LoVo (cell line): ENCODE measurements at places on chromosomes 11 and 22.

GRCh38 chr22:34761111-34761510 lies 304.8 kb upstream of the ISX start:
- DNase-seq: no peak

DNA sequence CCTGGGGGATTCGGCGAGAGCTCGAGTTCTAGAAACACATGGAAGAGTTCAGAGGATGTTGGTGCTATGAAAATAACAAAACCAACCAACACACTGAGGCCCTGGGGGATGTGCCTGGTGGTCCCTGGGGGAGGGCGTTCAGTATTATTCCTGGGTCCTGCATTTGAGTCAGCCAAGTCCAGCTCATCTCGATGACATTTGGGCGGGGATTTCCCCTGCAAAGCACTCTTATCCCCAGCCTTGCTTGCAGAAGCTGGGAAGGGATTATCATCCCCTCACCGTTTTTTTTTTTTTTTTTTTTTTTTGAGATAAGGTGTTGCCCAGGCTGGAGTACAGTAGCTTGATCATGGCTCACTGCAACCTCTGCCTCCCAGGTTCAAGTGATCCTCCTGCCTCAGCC lies 2.1 kb upstream of the SMIM38 start:
- DNase-seq: no peak

DNA sequence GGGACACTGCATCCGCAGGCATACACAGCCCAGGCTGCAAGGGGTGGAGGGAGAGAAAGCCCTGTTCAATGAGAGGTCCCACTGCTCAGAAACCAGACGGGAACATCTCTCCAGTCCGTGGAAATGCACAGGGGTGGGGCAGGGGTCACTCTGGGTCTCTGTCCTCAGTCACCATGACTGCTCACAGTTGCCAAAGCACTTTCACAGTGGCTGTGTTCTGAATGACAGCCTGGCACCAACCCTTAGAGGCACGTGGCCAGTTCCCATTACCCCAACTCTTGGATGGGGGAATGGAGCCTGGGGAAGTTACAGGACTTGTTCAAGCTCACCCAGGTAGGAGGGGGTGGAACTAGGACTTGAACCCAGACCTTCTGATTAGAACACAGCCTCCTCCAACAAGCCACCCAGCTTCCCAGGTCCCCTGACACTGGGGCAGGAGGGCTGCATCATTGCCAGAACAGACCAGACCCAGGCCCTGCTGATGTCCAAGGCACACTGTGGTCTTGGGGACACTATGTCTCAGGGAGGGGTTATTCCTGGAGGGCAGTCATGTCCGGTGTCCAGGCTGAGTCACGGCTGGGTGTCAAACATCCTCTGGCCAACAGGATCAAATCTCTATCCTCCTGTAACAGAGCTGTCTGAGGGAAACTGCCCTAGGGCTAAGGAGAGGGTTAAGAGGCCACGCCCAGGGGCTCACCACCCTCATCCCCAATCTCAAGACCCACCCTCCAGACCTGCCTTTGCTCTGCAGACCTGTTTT lies 8.2 kb downstream of the ZNF70 start:
- DNase-seq: no peak

DNA sequence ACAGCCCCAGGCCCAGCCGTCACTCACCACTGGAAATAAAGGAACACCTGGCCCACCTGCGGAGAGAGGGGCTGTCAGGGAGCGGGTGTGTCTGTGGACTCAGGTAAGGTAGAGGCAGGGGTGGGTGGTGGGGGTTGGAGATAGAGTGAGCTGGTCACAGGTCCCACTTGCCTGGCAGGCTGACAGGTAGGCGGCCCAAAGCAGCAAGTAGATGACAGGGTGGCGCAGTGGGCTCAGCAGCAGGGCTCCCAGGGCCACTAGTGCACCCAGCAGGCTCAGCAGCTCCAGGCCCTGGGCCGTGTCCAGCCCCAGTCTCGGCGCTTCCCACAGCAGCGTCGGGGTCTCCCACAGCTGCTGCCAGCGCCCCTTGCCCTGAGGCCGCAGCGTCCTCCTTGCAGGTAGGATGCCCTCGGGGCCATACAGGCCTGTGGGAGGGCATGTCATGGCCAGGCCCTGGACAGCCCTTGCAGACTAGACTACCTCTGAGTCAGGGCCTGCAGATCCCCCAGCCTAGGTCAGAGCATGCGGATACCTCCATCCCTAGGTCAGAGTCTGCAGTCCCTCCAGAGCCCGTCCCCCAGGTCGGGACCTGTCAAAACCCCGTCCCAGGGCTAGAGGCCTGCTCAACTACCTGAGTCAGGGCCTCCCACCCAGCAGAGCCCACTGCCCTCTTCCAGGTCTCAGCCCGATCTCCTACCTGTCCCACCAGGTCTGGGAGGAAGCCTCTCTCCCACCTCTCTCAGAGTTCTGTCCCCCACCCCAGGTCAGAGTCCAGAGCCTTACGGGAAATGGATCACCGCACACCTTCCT lies 686 bp downstream of the LMF2 start:
- no peak for DNase-seq
